T-cell (primary cell): ENCODE measurements at places on chromosomes 2 and 18.

DNA sequence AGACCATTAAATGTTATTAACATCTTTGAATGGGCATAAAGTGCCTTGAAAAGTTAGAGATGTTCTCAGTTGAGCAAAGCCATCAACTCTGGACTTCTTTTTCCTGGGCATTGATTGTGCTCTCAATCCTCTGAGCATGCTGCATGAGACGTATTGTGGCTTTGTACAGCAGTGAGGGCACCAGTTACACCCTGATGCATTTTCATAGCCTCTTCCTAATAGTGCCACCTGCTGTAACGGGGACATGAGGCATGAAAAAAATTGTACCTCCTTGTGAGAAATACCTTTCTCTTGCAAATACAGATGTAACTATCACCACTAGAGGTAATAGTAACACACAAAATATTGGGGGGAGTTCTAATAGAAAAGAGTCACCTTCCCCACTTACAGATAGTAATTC is 697.5 kb downstream of the TMEM182 start:
- DNase-seq = no peak

DNA sequence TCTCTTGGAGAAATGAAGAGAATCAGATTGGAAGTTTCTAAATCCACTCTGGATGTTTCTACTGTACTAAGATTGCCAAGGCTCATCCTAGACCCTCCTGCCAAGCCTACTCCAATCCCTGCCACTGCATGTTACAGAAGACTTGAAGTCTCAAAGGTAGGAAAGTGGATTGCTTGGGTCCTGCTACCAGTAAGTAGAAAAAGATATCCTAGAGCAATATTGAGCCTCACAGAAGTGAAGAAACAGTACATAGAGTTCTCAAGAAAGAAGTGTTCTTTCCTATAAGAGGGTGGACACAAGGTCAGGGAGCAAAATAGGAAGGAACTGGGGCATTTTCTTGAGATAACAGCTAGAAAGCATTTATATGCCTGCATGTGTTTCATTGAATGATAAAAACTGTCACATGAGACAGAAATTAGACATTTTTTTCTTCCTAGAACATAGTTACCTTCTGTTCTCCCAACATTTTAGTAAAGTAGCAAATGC is 232.9 kb downstream of the RBM43 start:
- DNase-seq = no peak

GRCh38 chr2:183993052-183993451 is 605.3 kb upstream of the ZNF804A start:
- DNase-seq = no peak

GRCh38 chr2:69594341-69594740 is 49.2 kb downstream of the AAK1 start:
- DNase-seq = no peak

- no peak for DNase-seq
Observed at GRCh38 chr2:238649936-238650518, 197.9 kb upstream of the TWIST2 start.
